SIG-M5 (cell line): ENCODE measurements at places on chromosomes 1 and 21.
A peak's percentile ranks its signal among the peaks of the same experiment; 100 is the strongest.

DNA sequence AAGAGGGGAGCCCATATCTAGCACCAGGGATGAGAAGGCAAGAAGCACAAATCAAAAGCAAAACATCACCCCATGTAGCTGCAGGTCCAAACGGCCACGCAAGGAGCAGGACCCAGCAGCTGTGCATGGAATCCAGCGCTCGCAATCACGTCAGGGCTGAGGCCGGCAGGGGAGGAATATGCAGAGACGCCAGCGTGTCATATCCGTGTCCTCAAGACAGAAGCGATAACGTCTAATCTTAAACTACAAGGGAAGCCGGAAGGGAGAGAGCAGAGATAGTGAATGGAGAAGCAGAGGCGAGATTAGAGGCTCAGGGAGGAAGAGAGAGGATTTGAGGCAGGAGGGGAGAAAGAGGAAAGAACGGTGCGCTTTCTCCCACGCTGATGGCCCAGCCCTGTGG lies 39.1 kb downstream of the FBXO2 start:
- no peak for DNase-seq

GRCh38 chr1:169109561-169110134 lies 3.2 kb downstream of the ATP1B1 start:
- no peak for DNase-seq

DNA sequence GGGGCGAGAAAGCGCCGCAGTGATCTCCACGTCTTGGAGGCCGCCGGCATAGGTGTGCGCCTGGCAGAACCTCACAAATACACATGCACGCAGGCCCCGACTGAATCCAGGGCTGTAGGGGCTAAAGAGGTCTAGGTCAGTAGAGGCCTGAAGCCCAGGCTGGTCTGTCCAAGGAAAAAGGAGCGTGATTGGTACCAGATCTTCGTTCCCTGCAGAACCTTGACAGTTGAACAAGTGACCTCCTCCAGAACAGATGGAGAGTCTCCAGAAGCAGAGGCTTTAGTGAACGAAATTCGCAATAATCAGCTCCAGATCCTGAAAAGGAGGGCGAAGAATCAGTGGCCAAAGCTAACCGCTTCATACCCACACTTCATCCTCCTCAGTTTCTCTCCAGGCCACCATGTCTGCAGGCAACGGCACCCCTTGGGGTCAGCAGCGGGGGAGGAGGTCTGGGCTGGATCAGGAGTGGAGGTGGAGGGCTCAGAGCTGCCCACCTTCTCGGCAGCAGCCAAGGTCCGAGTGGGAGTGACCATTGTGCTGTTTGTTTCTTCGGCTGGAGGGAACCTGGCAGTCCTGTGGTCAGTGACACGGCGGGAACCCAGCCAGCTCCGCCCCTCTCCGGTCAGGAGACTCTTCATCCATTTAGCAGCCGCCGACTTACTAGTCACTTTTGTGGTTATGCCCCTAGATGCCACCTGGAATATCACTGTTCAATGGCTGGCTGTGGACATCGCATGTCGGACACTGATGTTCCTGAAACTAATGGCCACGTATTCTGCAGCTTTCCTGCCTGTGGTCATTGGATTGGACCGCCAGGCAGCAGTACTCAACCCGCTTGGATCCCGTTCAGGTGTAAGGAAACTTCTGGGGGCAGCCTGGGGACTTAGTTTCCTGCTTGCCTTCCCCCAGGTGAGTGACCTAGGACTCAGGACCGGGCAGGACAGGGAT lies 749 bp upstream of the PEX11B start:
- DNase-seq = no peak

- DNase-seq = no peak
These were observed 65.8 kb upstream of the PRKACB start for GRCh38 chr1:84078108-84078841.

- no peak for DNase-seq
These were observed 179.3 kb downstream of the ETS2 start for GRCh38 chr21:38984982-38985567.

- DNase-seq = no peak
These were observed 36.8 kb downstream of the DHRS3 start for GRCh38 chr1:12581179-12581578.

GRCh38 chr1:186739515-186739914 lies 59.3 kb upstream of the PTGS2 start:
- no peak for DNase-seq

GRCh38 chr1:241068359-241068758 lies 288.6 kb downstream of the RGS7 start:
- DNase-seq = no peak

DNA sequence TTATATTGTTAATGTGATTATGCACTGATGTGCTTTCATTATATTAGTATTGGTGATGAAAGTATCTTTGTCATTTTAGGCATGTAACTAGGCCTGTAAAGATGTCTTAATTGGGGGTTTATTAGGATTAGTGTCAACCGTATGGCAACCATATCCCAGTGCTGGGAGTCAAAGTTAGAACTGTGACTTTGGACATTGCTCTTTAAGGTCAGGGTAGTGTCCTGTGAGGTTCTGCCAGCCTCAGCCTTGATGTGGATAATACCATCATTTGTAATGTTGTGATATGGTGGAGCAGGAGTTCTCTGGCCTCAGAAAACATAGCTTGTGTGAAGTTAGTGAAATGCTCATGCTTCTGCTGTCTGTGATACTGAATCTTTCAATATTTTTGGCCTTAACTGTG lies 59.4 kb downstream of the LAMC1 start:
- DNase-seq = no peak

DNA sequence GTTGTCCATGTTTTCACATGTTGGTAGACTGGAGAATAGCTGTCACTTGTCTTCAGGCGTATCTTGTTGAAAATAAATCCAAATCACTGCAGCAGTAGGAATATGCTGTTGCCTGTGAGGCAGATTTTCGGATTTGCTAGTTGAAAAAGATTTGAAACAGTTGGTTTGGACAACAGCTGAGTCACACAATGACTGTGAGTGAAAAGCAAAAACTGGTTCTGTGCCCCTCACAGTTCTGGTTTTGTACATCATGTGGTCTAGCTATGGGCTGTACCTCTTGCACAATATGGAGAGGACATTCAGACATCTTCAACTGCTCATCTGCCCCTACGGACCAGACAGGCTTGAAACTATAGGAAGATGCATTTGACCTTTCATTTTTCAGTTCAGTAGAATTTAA lies 1.8 kb downstream of the ARF1 start:
- peak; percentile 56 for DNase-seq

DNA sequence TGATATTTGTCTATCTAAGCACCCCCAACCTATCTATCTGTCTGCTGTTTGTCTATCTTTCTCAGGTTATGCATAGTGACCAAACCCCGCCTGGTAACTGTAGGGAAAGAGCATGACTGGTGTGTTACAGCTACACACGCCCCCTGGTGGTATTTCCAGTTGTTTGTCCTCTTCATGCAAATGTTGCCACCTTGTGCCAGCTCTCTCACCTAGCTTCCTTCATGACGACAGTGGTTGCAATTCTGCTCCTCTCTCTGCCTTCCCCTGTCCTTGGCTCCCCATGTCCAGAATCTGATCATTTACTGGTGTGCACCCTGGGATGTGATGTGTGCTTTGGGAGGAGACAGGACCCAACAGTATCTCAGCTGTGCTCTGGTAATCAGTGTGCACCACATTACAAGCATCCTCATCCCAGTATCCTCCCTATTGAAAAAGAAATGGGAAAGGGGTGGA lies 8.1 kb upstream of the INKA2 start:
- DNase-seq = no peak

- DNase-seq = no peak
These were observed at the start of gene B3GALT2 for GRCh38 chr1:193185901-193186731. TSS of gene B3GALT2 (minus strand) at chr1:193186613. CDS start at chr1:193181562, 5,051 bp downstream.

- DNase-seq = no peak
These were observed 6.0 kb upstream of the LY9 start for GRCh38 chr1:160789702-160790611.

GRCh38 chr21:38337793-38338192 lies 81.0 kb downstream of the KCNJ15 start:
- no peak for DNase-seq

DNA sequence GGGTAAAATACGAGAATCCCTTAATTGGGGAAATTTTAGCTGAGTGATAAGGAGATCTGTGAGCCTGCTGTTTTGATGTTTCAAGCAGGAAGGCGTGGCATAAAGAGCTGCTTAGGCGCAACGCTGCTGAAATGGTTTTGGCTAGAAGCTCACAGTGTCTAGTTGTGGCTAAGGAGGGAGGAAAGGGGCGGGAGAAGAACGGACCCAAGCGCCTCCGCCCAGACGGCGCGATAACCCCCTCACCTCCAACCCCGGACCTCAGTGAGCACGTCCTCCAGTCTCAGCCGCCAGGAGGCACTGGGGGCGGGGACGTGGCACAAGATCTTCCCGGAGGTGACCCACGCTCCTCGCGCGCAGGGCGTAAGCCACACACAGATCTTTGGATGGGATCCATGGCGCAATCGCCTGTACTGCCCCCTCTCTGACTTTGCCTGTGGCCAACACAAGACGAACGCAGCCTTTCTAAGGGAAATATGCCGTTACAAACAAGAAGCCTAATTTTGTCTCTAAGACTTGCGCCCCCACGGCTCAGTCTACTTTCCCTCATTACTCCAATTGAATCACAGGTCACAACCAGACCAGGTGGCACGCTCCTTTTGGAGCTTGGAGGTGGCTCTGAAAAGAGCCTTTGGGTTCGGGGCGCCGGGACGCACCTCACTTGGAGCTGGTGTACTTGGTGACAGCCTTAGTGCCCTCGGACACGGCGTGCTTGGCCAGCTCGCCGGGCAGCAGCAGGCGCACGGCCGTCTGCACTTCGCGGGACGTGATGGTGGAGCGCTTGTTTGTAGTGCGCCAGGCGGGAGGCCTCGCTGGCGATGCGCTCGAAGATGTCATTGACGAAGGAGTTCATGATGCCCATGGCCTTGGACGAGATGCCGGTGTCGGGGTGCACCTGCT lies 23.4 kb upstream of the RNF187 start:
- no peak for DNase-seq

GRCh38 chr1:13697738-13698137 lies 2.2 kb upstream of the PRDM2 start:
- DNase-seq = no peak

DNA sequence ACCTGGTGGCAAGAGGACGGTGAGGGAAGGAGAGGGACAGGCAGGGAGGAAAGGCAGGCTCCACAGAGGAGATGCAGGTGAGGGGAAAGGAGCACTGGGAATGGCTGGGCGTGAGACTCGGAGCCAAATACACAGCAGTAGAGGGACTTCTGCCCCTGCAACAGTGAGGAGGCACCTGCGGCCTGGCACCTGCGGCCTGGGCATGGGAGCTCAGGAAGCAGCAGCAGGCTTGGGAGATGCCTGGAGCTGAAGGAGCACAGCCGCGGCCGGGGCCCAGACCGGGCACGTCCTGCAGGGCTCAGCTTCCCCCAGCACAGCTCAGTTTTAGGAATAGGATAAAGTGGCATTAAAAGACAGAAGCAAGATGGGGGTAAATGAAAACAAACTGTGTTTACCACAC lies 20.9 kb upstream of the TSPEAR start:
- DNase-seq = no peak

- no peak for DNase-seq
These were observed 65.4 kb downstream of the MACF1 start for GRCh38 chr1:39269791-39270342.

DNA sequence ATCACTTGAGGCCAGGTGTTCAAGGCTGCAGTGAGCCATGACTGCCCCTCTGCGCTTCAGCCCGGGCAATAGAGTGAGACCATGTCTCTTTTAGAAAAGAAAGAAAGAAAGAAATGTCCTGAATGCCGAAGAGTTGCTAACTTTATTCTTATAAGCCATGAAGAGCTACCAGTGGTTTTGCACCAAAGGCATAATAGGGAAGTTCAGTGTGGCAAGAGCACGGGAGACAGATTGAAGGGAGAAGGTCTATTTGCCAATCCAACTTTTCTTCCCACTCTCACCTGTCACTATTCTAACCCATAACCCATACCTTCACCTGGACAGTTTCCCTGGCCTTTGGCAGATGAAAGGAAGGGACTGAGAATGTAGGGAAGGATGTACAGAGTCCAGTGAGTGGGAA lies 4.4 kb upstream of the PEA15 start:
- no peak for DNase-seq
